Fibroblast of skin of back (primary cell): ENCODE measurements at places on chromosomes 12 and 14.

GRCh38 chr12:108115123-108116121 is 13.7 kb upstream of the WSCD2 start:
- no peak for DNase-seq

DNA sequence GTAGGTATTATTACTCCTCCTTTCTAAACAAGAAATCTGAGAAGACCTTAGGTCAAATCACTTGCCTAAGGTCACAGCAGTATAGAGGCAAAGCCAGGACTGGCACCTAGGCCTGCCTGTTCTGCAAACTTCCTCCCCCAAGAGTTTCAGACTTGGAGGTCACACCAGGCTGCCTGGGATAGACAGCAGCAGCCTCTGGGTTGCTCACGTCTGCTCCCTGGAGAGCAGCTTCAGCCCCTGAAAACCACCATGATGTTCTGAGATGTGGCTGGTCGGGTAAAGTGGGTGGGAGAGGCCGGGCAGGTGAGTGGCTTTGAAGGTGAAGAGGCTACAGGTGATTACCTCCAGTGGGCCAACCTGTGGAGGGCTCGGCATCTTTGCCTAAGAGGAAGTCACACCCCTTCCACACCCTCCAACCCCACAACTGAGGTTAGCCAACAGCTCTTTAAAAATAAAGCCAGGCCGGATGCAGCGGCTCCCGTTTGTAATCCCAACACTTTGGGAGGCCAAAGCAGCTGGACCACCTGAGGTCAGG is 37.0 kb upstream of the PNMA1 start:
- no peak for DNase-seq

- no peak for DNase-seq
Measured at GRCh38 chr14:99473458-99473857, 7.2 kb downstream of the SETD3 start.

- DNase-seq, result no peak
Measured at GRCh38 chr12:58907391-58907790, 12.9 kb downstream of the LRIG3 start.

DNA sequence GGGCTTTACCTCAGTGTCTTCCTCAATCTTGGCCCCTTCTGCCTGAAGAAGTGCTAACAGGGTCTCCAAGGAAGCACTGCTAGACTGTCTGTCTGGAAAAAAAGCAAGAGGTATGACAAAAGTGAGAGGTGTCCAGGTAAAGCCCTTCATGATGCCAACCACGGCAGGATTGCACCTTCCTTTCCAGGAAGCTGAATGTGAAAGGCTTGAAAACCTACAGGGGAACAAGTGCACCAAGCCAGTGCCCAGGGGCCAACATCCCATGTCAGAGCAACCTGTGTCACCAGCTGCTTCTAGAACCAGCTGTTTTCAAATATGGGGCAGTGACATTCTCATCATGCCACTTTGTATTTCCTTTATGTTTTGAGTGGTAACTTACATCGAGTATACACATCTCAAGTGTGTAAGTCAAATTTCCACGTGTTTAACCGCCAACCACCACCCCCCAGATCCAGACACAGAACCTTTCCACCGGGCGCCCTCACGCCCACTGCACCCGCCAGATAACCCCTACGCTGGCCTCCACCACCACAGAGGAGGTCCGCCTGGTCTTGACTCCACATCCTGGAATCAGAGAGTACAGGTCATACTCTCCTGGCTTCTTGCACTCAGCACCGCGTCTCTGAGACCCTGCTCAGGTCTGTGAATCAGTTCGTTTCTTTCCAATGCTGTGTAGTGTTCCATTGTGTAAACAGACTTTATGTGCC is 27.3 kb downstream of the VPS37B start:
- DNase-seq, result no peak

DNA sequence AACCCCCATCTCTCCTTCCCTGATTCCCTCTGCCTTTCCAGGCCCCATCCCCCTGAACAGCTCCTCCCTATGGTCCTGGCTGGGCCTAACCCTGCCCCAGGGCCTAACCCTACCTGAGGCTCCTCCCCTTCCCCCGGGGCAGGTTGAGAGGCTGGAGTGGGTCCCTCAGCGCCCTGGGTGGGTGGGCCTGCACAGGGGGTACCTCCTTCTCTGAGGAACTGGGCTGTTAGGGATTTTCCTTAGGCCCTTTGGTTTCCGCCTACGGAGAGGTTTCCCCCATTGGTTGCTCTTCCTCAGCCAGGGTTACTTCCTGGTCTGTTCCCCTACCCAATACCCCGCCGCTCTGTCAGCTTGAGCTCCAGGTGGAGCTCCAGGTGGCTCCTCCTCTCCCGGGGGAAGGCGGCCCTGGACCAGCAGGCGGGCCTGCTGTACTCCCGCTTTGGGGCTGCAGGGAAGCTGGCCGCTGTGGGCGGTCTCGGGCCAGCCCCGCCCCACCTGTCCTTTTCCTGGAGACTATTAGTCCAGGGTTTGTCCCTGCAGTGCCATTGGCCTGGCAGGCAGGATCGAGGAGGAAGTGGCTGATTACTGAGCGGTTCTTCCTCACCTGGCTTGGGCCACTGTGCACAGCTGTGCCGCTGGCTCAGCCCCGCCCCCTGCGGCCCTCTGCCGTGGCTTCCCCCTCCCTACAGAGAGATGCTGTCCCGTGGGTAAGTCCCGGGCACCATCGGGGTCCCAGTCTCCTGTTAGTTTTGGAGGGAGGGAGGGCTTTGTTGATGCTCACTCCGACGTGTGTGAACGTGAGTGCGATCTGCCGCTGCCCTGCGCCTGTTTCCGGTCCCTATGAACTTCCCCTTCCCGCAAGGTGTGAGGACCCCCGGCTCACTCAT is 2.5 kb downstream of the C12orf57 start:
- no peak for DNase-seq

GRCh38 chr14:92728759-92729364 is 19.6 kb downstream of the LGMN start:
- no peak for DNase-seq

GRCh38 chr14:99654235-99654985 is 9.5 kb downstream of the HHIPL1 start:
- peak; percentile 60 for DNase-seq

- DNase-seq, result no peak
Measured at GRCh38 chr14:91830777-91831176, 36.6 kb downstream of the TC2N start.

DNA sequence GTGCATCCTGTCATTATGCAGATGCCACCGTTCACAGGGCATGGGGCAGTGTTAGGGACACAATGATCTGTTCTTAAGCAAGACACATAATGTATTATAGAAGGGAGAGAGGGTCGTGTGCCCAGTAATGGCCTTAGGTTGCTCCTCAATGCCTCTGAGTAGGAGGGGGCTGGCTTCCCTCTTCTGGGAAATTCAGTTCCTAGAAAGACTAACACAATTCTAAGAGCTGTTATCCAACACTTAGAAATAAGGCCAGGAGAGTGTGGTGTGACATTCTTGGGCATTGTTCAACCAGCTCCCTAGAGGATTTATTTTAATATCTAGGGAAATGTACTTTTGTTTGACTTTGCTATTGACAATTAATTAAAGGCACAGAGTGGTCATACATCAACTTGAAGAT is 118.5 kb downstream of the ADCK1 start:
- DNase-seq, result no peak

GRCh38 chr14:68813318-68813838 is 20.5 kb upstream of the ZFP36L1 start:
- no peak for DNase-seq

DNA sequence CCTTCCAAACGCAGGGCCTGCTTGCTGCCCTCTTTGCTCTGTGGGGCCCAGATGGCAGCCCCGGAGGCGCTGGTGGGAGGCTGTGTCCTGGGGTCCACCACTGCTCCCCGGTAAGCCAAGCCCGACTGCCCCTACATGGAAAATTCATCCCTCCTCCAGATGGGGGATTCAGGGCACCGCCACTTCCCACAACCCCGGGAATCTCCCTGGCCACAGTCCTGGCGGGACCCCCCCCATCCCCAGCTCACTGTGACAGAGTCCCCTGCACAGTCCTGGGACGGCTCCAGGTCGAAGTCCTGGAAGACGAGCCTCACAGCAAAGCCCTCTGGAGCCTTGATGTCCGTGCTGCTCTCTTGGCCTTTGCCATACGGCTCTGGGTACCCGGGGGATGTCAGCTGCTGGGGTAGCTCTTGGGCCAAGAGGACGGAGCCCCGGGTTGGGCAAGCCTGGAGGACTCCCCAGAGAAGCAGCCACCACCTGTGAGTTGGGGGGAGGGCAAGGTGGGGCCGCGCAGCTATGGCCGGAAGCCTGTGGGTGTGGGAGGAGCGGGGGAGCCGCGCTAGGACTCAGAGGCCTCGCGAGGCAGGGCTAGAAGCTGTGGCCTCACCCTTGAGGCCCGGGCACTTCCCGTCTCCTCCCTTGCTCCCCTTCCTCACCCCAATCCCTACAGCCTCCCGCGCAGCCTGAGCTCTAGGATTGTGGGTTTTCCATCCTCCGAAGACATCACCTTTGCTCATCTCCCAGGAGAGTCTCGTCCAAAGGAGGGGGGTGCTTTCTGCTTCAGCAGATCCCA is 815 bp downstream of the C1RL start:
- DNase-seq, result peak; percentile 74

- peak; percentile 71 for DNase-seq
Measured at GRCh38 chr14:85175556-85175955, 354.4 kb upstream of the FLRT2 start.

DNA sequence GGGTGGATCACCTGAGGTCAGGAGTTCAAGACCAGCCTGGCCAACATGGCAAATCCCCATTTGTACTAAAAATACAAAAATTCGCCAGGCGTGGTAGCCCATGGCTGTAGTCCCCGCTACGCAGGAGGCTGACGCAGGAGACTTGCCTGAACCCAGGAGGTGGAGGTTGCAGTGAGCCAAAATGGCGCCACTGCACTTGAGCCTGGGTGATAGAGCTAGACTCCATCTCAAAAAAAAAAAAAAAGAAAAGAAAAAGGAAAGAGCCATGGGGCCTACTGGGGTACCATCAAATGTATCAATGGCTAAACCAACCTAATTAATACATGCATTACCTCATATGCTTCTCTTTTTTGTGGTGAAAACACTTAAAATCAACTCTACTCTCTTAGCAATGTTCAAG is 10.7 kb downstream of the TFCP2 start:
- DNase-seq, result no peak

DNA sequence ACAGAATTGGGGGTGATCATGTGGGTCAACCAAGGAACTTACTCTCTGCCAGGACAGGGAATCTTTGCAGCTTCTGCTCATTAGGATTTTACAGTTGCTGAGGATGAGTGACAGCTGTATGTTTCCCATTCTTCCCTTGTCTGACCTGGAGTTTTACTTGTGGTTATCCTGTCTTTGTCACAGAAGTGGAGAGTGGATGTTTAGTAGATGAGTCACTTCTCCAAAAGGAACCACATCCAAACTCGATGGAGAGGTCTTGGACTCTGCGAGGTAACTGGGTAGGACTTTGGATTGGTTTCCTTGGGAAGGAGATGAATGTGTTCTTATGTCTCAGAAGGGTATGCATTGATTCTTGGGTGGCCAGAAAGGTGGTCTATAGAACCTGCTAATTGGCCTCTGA is 53.8 kb upstream of the USP44 start:
- DNase-seq, result peak; percentile 86

- no peak for DNase-seq
Measured at GRCh38 chr14:91636604-91637003, 95.3 kb downstream of the CATSPERB start.

DNA sequence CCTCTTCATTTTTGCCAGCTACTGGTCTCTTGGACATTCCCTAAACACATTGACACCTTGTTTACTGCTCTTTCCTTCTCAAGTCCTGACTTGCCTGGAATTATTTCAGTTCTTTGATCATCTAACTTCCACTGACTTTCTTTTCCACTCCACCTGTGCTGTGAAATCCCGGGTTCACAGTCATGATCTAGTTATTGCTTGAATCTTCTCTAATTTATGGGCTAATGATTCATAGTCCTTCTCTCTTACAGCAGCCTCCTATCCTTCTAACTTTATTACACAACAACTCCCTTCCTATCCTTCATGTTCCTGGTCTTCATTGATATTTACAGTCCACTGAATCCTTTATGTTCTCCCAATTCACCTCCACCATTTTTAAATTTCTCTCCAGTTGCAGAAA is 260.1 kb downstream of the C12orf75 start:
- no peak for DNase-seq

GRCh38 chr12:78371284-78371683 is 493.3 kb upstream of the SYT1 start:
- no peak for DNase-seq

DNA sequence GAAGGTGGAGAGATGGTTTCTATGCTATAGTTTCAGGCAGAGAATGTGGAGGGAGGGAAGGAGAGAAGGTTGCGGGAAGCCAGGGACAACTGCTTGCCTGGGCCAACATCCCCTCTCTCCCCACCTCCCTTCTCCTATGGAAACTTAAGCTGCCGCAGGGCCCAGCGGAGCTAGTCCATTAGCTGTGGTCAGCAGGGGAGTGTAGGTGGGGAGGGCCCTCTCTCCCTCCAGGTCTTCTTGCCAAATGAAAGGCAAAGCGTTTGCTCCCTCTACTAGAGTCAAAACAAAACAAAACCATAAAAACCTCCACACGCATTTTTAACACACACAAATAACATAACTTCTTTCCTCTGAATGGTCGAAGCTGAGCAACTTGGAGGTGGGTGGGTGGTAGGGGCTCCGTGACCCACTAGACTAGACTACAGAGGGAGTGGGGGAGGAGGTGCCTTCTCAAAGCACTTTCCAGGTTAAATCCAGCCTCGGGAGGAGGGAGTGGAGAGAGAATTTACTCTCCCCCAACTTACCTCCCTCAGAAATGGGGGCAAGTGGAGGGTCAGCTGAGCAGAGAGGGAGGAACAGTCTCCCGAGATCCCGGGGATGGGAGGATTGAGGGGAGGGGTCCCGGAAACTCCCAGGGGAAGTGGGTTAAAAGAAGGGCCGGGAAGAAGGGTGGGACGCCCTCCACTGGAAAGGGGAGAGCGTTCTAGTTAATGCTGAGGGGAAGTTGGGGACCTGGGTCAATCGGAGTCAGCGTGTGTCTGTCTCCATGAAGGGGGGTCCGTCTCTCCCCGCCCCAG is 4.6 kb upstream of the CACNB3 start:
- DNase-seq, result no peak

- no peak for DNase-seq
Measured at GRCh38 chr12:14650789-14651188, 45.6 kb downstream of the GUCY2C start.

DNA sequence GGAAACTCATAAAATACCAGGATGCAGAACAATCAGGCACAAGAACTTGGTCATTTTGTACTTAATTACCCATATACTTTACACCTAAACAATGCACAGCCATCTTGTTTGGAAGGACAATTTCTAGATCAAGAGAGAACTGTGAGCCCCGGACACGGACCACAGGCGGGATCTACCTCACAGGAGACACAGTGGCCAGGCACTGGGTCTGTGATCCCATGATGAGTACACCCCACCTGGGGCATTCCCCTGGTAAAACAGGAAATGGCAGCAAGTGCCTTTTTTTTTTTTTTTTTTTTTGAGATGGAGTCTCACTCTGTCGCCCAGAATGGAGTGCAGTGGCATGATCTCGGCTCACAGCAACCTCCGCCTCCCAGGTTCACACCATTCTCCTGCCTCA is 15.2 kb downstream of the GOLGA3 start:
- DNase-seq, result no peak

DNA sequence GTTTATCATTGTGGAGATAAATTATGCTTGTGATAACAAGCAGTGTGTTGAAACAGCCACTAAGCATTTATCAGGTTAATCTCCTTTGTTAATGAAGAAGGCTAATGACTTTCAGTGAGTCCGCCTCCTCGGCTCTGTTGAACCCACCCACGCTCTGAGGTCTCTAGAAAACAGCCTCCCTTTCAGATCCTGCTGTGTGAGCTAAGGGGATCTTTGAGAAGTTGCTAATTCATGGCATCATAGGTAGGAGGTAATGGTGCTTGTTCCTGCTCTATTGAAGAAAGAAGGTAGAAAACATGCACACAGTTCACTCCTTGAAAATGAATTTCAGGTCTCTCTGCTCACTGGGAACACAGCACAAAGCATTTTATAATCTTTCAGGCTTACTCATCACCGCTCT is 483.9 kb downstream of the AACS start:
- no peak for DNase-seq
